Activated CD4-positive, alpha-beta T cell treated with anti-CD3 and anti-CD28 coated beads for 48 hours (primary cell): ENCODE measurements at places on chromosomes 7 and 10.
A peak's percentile ranks its signal among the peaks of the same experiment; 100 is the strongest.

- DNase-seq: no peak
These were observed 47.7 kb upstream of the ATRNL1 start for GRCh38 chr10:115045499-115045898.

DNA sequence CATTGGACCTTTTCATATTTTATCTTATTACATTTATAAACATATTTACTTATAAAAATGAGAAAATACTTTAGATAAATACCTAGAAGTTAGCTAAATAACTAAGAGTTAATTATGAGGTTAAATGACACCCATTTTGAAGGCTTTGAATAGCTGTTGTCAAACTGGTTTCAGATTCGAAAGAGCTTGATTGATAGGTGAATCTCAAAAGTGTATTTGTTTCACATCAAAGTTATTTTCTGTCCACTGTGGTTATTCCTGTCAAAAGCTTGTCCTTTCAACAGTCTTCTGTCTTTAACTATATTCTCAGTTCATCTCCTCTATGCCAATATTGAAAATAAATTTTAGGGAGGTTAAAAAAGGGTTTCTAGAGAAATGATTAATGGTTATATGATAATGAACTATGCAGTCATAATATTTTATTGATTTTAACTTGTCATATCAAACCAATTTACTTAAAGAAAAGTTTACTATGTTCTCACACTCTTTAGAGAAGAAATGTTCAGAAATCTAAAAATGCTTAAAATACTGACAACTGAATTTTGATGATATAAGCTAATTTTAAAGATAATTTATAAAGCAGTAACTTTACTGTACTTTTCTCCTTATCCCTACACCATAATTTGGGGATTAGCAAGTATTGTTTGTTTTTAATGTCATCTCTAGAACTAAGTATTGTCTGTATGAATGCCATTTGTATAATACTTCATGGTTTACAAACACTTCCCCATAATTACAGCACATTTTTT is 72.0 kb upstream of the FOXP2 start:
- no peak for DNase-seq

DNA sequence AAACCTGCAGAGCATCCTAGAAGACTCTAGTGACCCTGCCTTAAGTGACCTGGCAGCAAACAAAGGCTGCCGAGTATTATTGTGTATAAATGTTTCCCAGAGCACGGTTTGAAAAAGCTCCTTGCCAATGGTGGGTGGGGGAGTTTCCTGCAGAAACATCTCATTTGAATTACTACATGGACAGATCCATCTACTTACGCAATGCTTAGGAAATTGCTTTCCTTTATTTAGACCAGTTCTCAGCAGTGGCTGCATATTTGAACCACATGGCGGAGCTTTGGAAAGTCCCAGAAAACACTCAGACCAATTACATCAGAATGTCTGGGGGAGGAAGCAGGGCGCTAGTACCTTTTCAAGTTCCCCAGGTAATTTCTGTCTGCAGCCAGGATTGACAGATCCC is 560.9 kb downstream of the SDK1 start:
- DNase-seq: no peak

DNA sequence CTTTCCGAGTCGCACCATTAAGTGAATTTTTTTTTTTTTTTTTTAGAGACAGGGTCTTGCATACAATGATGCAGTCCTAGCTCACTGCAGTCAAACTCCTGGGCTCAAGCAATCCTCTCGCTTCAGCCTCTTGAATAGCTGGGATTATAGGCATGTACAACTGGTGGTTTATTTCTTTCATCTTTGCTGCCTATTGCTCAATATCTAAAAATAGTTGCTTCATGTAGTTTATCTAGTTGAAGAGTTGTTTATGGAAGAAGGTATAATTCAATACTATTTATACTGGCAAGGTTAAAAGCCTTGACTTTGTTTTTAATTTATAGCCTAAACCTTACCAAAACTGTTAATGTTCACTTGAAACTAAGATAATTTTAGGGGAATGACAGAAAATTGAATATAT is 66.9 kb downstream of the SEMA3D start:
- DNase-seq: no peak

GRCh38 chr7:37604078-37604477 is 79.5 kb upstream of the GPR141 start:
- no peak for DNase-seq

- no peak for DNase-seq
These were observed 3.1 kb downstream of the ANKRD22 start for GRCh38 chr10:88848499-88848898.

DNA sequence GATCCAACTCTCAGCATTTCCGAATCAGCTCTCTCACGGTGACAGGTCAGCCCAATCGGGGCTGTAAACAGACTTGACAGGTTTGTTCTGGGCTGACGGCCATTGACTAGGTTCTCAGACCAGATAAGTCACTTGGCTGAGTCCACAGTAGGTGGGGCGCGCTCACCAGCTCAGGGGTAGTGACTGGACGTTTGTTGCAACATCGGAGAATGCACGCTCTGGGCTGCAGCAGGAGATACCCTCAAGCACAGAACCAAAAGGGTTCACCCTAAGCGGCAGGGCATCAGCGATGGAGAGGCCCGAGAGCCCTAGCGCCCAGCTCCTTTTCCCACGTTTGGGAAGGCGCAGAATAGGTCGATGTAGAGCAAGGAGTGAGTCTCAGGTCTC is 1.8 kb downstream of the KLLN start:
- peak; percentile 26 for DNase-seq

DNA sequence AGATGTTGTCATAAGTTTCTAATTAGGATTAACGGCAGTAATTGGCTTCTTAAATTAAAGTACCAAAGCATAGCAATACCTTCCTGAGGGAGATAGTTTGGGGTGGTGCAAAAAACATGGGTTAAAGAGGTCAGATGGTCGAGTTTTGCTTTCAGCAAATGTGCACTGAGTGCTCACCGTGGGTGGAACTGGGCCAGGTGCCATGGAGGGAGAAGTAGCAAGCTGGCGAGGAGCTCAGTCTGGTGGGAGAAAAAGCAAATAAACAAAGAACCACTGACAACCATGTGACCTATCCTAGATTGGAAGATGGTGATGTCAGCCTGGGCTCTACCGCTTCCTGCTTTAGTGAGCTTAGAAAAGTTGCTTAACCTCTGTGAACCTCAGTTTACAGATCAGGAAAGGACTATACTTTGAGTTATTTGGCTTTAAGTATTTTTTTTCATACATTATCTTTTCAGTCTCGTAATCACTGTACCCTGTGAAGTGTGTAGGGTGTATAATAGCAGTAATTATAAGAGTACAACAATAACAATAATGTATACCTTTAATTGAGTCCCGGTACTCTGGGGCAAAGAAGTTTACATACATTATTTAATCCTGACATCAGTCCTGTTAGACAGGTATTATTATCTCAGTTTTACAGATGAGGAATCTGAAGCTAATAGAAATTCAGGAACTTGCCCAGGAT is 69.0 kb upstream of the PDCD4 start:
- peak; percentile 23 for DNase-seq

GRCh38 chr7:128740996-128741395 is 1.8 kb downstream of the CALU start:
- no peak for DNase-seq

DNA sequence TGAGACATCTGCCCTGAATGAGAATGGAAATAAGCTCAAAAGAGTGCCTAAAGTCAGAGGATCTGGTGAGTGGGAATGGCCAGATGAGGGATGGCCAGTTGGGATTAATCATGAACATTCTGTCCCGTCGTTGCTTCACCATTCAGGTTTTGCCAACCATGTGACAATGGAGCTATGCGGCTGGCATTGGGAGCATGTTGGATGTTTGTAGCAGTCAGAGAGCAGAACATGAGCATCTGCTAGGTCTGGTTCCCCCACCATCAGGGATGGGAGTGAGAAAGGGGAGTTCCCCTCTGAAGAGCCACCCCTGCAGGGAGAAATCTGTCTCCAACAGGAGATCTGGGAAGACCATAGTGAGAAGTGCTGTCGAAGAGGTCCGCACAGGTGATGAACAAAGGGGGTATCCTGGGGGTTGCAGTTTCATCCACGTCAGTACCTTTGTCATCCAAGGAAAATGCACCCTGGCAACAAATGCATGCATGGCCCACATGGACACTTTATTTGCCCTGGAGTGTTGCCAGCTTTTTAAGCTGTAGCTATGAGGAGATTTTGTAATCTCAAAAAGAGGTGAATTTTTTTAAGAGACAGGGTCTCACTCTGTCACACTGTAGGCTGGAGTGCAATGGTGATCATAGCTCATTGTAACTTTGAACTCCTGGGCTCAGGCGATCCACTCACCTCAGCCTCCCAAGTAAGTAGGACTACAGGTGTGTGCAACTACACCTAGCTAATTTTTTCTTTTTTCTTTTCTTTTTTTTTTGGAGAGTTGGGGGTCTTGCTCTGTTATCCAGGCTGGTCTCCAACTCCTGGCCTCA is 190.2 kb downstream of the CAMK1D start:
- no peak for DNase-seq

GRCh38 chr10:132548869-132549268 is 11.3 kb downstream of the INPP5A start:
- no peak for DNase-seq

DNA sequence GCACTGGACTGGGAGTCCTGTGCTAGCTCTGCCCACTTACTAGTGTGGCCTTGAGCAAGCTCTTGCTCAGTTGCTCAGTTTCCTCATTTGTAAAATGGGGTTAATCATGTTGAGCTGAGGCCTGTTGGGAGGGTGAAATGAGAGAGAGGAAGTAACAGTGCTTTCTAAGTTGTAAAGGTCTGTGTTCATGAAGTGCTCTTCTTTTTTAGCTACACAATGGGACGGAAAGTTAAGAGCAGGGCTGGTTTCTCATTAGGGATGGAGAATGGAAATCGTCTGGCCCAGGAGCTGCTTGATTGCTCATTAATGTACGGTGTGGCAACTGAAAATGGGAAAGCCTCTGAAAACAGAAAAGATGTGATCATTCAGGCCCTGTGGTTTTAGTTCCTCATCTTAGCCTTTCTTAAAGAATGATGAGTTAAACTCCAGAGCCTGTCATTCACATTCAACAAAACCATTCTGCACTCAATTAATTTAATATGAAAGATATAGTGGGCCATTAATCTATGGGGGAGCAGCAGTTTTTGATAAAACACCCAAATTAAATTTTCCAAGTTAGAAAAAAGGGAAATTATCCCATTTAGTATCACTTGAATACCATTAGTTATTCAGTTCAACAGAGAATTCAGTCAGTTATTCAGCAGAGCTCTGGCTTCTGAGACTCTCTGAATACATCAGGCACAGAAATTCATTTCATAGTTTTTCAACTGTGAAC is 60.5 kb downstream of the SH2D4B start:
- DNase-seq: no peak

DNA sequence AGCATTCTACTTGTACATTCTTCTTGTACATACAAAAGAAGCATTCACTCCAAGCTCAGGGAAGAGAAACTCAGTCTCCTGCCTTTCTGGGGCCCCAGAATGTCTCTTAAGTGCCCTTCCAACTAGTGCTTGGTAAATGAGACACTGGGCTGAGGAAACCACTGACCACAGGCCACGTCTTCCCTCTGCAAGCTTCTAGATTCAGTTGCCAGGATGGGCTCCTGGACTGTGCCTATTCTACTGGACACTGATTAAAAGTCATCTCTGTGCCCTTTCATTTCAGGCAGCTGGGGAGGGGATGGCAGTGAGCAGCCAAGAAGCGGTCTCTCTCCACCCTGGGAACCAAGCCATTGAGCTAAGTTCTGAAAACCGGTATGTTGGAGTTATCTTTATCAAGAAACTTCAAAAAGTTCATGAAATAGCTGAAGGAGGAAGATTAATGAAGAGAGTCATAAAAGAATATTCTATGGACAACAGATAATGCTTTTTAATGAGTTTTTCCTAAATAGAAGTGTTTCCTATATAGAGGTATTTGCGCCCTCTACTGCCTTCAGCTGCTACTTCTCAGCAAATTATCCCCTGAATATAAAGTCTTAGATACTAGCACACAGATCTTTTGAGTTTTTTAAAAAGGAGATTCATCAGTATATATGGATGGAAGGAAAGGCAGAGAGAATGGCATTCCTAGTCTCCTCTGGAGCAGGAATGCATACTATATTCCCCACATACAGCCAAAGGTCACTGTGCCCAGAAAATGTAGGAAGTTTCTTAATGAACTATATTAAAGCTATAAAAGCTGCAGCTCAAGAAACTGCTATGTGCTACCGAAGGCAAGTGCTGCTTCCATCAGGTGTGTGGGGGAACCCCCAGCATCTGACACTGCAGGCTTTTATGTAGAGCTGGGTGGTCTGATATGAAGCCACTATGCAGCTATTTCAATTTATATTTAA is 8.4 kb upstream of the IFIT1B start:
- DNase-seq: no peak
